Stimulated activated CD8-positive, alpha-beta memory T cell treated with anti-CD3 and anti-CD28 coated beads, Interleukin-15, amount 100 ng/mL, for 4 hours (primary cell): ENCODE measurements at places on chromosomes 16 and 17.

DNA sequence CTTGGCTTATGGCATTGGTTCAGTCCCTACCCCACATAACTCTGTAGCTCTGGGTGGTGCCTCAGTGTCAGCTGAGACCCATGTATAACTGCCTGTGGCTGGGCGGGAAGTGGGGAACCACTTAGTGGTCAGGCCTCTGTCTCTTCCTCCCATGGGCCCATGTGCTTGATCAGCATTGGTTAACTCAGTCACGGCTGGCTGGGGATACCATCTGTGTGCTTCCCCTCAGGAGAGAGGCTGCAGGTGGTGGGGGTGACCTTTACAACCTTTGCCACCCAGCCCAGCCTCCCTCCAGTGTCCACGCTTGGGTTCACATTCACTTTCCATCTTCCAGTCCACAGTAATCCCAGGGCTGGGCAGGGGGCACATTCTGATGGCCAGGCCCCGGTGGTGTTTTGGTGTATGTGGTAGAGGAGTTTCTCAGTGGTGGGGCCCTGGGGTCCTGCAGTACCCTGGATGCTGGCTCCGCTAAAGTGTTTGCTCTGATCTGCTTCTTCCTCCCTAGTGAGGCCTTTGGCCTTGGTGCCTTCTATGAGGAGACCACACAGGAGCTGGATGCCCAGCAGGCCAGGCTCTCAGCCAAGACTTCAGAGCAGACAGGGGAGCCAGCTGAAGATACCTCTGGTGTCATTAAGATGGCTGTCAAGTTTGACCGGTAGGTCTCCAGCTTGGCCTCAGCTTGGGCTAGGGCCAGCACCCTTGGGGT, 10.2 kb upstream of the NFATC3 start:
- DNase-seq = no peak

DNA sequence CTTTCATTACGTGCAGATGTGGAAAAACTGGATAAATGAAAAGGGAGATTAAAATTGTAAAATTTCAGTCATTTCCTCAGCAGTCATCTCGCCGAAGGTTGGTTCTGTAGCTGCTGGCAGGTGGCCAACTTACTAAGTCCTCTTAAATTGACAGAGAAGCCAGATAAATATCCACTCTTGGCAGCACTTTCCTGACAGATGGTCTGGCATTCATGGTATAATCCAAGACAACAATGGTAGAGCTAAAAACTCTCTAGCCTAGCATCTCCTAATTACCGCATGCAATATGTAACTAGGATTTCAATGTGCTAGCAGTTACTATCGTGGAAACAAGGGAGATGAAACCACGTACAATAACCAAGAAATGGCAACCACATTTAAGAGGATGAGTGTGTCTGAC, 306.3 kb downstream of the CNTNAP4 start:
- DNase-seq = no peak

GRCh38 chr17:76742958-76743357, 5.0 kb downstream of the MFSD11 start:
- DNase-seq = no peak

GRCh38 chr17:2592971-2593820, at the start of gene PAFAH1B1:
PAFAH1B1 (plus strand) TSS chr17:2593654; CDS start chr17:2638289, 44,635 bp downstream.
- peak; percentile 82 for DNase-seq

DNA sequence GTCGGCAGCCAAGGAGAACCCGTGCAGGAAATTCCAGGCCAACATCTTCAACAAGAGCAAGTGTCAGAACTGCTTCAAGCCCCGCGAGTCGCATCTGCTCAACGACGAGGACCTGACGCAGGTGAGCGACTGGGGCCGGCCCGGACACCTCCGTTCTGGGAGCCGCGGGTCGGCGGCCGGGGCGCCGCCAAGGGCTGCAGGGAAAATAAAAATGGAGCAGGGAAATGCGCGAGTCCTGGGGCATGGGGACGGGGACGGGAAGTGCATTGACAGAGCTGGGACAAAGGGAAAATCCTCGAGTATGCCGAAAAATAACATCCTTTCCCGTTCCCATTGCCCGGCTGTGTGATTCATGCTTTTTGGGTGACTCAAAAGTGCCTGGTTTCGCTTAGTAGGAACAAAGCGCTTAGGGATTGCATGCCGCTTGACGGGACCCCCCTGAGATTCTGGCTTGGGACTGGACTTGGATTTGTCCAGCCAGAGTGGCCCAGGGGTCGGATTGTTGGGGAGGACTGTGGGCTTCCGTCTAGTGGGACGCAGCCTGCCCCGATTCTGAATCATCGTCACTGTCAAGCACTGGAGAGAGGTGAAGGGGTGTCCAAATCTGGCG, 699 bp downstream of the MPRIP start:
- no peak for DNase-seq

- no peak for DNase-seq
Measured at GRCh38 chr17:30832438-30833124, 815 bp downstream of the ATAD5 start.

GRCh38 chr16:76654088-76654820, 377.1 kb downstream of the CNTNAP4 start:
- no peak for DNase-seq

DNA sequence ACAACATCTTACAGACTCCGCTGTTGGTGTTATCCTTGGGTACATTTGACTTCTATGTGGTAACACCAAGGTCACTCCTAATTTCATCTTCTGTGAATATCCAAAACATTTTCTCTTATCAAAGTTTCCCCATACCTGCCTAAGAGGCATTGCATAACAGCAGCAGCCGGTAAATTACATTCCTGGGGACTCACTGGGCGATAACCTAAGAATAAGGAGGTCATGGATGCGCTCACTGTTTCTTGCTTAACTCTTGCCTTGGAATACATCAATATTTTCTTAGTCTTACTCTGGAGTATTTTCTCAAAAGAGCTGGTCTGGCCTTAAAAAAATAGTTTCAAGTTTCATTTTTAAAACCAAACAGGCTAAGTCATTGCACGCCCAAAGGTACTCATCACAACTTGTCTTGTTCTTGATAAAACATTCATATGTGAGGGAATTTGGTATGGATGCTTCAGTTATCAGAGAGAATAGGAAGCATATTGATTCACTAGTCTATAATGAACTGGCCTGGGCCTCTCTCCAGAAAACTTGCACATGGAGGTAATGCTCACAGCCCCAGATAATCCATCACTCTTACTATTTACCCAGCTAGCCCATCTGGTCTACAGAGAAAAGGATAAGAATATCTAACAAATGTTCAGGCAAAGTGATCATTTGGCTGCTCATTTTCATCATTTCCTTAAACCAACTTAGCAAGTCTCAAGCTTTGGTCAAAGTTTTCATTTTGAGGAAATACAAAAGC, 235.0 kb upstream of the ERCC4 start:
- no peak for DNase-seq

DNA sequence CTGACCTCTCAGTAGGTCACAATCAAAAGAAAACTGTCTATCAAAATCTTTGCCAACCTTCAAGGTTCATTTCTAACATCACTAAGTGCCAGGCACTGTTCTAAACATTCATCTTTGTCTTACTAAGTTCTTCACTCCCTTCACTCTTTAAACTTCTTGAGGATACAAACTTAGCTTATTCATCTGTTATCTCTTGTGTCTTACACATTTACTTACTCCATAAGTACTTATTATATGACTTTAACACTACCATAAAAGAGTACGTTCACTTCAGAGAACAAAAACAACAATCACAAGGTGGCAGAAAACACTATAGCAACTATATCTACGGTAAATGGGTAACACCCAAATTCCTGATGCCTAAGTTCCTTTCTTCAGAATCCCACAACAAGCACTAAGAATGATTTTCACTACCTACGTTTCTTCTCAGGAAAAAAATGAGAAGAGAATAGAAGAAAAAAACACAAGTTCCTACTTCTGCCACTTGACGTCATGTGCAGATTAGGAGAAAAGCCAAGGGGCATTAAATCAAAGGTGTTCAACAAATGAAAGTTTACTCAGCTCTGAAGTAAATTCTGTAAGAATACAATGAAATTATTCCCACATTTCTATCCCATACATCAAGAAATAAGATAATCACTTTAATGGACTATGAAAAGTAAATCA, 29.2 kb downstream of the KANSL1 start:
- no peak for DNase-seq

- DNase-seq = no peak
Measured at GRCh38 chr17:14760212-14760611, 459.3 kb downstream of the HS3ST3B1 start.

GRCh38 chr16:47069841-47070584, 73.7 kb downstream of the NETO2 start:
- no peak for DNase-seq

GRCh38 chr17:42016411-42016831, 818 bp downstream of the DNAJC7 start:
- DNase-seq = no peak

GRCh38 chr17:81909966-81910839, 996 bp downstream of the PCYT2 start:
- no peak for DNase-seq

DNA sequence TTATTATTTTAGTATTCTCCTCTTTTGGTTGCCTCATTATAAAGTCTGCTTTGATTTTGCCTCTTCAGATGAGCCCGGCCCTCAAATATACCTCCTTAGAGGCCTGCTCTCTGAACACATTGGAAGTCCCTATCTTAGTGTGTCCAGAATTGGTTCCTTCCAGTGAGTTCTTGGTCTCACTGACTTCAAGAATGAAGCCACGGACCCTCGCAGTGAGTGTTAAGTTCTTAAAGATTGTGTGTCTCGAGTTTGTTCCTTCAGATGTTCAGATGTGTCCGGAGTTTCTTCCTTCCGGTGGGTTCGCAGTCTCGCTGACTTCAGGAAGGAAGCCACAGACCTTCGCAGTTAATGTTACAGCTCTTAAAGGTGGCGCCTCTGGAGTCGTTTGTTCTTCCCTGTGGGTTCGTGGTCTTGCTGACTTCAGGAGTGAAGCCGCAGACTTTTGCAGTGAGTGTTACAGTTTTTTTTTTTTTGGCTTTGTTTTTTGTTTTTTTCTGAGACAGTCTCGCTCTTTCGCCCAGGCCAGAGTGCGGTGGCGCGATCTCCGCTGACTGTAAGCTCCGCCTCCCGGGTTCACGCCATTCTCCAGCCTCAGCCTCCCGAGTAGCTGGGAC, 45.8 kb upstream of the NOS2 start:
- peak; percentile 6 for DNase-seq

DNA sequence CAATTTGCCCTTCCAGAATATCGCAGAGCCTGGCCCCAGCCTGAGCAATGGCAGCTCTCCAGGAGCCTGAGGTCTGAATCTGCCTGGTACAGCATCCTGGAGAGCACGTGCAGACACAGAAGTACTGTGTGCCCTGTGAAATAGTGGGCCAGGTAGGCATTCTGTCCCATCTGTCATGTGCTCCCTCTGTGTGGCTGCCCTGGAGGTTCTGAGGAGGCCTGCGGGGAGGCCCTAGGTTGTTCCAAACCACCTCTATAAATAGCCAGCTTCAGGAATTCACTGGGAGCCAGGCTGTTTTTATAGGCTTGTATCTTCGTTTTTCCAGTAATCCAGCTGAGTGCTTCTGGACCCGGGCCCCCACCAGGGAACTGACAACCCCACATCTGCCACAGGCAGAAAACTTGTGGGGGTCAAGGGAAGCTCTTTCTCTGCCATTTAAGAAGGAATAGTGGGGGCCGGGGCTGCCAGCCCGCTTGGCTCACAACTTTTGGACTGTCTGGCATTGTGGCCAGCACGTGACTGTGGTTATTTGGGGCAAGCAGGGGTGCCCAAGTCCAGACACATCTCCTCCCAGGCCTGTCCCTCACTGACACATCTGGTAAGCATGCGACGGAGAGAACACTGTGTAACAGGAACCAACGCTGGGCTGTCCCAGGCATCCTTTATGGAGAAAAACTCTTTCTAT, 356.3 kb upstream of the TNRC6C start:
- DNase-seq = no peak

- no peak for DNase-seq
Measured at GRCh38 chr16:66298006-66298405, 68.5 kb upstream of the CDH5 start.

DNA sequence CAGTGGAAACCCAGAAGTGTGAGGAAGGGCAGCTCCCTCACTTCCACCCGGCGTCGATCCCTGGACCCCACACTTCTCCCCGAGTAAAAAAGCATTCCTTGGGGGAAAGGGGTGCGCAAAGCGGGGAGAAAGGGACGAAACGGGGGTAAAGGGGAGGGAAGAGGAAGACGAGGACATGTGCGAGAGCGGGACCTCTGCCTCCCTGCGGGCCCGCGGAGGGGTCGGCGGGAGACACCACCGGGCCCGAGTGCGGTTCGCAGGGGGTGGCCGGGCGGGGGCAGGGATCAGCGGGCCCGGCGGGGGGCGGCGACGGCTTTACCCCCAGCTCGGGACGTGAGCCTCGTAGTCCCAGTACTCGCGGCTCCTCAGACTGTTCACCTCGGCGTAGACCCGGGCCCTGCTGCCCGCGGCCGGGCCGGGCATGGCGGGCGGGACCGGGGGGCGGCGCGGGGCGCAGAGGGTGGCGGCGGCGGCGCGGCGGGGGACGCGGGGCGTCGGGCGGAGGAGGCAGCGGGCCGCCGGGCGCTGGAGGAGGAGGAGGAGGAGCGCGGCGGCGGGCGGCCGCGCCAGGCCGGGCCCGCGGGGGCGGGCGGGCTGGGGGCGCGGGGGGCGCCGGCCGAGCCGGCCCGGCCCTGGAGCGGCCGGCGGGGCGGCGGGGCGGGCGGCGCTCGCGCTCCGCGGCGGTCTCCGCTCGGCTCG, 443 bp downstream of the CSNK2A2 start:
- DNase-seq = no peak

DNA sequence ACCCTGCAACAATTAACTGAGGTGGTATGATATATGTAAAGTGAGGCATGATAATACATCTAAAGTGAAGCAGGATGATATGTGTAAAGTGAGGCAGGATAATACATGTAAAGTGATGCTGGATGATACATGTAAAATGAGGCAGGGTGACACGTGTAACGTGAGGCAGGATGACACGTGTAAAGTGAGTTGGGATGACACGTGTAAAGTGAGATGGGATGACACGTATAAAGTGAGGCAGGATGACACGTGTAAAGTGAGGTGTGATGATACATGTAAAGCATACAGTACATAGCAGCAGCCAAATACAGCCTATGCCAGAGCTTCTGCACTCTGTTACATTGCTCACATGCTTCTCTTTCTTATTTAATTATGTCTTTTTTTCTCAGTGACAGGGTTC, 184.4 kb upstream of the FOXF1 start:
- no peak for DNase-seq

DNA sequence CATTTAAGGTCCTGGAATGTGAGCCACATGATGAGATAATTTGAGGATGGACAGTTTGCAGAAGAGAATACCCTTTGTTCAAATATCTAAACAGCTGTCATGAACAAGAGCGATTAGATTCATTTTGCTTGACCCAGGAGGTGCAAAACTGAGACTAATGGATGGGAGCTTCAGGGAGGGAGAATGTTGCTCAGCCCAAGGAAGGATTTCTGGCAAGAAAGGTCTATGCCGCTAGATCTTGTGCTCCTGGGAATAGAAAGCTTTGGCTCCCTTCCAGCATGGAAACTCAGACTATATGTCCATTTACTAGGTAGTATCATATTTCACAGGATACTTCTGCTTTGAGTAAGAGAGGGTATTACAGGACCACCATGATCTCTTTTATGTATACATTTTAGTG, 14.8 kb upstream of the CDH11 start:
- no peak for DNase-seq

- DNase-seq = no peak
Measured at GRCh38 chr17:72569148-72569946, 448.5 kb downstream of the SOX9 start.
